ENCODE measurements at places on chromosomes 6 and 20. TPM values are rescaled to one million over a fixed set of nuclear protein-coding genes. Genes with fewer than 3 reads are reported as not detected.
A peak's percentile ranks its signal among the peaks of the same experiment; 100 is the strongest.

- H3K4me3 ChIP-seq: no peak overlapping the region
- no peaks in the 10 kb centered on the region for H3K36me3 ChIP-seq
- H3K4me1 ChIP-seq: no peaks in the 10 kb centered on the region
- no peak for DNase-seq
These were observed 44.1 kb upstream of the TSPYL1 start for GRCh38 chr6:116323863-116324262.

GRCh38 chr20:16917636-16918035, 169.5 kb downstream of the OTOR start:
- H3K36me3 ChIP-seq: no peaks in the 10 kb centered on the region
- H3K4me1 ChIP-seq: no peaks in the 10 kb centered on the region
- no peak overlapping the region for H3K27ac ChIP-seq
- no peak overlapping the region for H3K4me3 ChIP-seq
- no peak for DNase-seq

DNA sequence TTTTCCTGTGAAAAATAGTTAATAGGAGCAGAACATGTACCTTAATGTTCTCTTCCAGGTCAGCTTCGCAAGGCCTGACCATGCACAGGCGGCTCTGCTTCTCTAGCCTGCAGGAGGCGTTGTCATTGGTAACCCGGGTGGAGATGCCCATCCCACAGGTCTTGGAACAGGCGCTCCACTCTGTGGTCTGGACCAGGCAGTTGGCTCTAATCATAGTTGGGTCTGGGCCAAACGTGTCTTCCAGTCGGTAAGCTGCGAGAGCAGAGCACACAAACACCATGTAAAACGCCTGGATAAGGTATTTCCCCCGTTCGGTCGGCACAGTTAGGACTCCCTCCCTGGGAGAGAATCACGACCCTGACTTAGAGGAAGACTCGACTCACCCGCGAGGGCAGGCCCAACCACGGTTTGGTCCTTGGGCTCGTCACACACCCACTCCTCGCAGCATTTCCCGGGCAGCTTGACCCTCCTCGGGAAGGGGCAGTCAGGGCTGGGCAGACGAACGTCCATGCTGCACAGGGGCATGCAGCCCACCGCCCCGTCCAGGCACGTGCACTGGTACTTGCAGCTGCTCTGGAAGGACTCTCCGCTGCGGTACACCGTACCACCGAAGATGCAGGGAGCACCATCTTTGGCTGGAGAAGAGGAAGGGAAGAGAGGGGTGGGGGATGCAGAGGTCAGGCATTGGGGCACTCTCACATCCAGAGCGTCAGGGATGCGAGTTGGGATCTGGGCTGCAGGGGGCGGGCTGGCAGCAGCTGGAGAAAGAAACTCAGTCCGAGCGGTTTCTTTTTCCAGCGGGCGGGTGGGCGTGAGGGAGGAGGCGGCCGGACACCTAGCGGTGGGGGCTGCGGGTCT, 1.0 kb downstream of the CCN2 start:
- H3K27ac ChIP-seq: no peak overlapping the region
- DNase-seq: peak; percentile 76

GRCh38 chr6:38495922-38496635, 143.7 kb downstream of the BTBD9 start:
- no peaks in the 10 kb centered on the region for H3K27me3 ChIP-seq
- DNase-seq: no peak
- H3K4me3 ChIP-seq: no peak overlapping the region
- no peaks in the 10 kb centered on the region for H3K4me1 ChIP-seq

DNA sequence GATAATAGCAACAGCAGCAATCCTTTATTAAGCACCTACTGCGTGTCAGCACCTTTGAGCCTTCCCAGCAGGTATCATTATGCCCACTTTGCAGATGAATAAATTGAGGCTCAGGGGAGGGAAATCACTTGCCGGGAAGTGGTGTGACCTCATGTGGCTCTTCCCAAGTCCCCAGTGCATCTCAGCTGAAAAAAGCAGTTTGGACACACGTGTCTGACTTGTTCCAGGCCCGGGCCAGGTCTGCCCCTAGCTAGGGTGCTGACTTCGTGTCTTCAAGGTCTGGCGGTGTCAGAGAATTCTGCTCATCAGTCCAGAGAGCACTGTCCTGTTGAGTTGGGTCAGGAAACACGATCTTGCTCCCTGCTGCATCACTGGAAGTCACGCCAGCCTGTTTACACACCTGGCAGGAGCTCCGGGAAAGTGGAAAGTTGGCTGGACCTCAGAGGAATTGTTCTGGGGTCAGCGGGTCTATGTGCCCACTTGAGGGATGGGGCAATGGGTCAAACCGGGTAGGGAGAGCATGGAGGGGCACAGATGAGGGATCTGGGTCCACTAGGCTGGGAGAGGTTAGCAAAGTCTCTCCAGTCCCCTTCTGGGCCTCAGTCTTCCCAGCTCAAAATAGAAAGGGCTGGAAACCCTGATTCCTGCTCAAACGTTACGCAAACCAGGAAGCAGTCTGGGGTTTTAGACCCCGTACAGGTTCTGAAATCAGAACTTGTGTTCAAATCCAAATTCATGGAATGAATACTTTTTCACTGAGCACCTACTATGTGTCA, 10.5 kb downstream of the SLC13A3 start:
- H3K36me3 ChIP-seq: no peaks in the 10 kb centered on the region
- H3K27me3 ChIP-seq: no peaks in the 10 kb centered on the region
- DNase-seq: no peak
- H3K4me3 ChIP-seq: no peak overlapping the region
- peaks cover 5% of the 10 kb centered on the region for H3K4me1 ChIP-seq

DNA sequence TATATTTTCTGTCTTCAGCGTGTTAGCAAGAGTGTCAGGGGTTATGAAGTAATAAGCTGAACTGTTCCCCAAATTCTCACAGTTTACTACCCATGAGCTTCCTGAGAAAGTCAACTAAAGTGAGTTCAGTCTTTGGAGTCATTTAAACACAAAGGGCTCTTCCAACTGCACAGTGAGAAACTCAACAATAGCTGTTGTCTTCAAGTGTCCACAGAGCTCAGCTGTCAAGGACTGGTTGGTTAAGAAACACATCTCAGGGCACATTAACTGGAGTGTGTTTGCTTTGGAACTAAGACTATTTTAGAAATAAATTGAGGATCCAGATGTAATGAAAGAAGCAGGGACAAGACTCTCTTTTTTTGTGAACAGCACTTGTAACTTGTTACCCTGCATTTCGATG, 241.4 kb upstream of the SOX4 start:
- H3K4me1 ChIP-seq: peaks cover 10% of the 10 kb centered on the region
- no peaks in the 10 kb centered on the region for H3K36me3 ChIP-seq
- DNase-seq: no peak
- H3K27me3 ChIP-seq: no peaks in the 10 kb centered on the region
- no peak overlapping the region for H3K4me3 ChIP-seq

GRCh38 chr6:131419702-131420101, 153.3 kb upstream of the ARG1 start:
- H3K27ac ChIP-seq: no peak overlapping the region
- no peak for DNase-seq
- H3K27me3 ChIP-seq: no peaks in the 10 kb centered on the region
- H3K4me1 ChIP-seq: peaks cover 11% of the 10 kb centered on the region

DNA sequence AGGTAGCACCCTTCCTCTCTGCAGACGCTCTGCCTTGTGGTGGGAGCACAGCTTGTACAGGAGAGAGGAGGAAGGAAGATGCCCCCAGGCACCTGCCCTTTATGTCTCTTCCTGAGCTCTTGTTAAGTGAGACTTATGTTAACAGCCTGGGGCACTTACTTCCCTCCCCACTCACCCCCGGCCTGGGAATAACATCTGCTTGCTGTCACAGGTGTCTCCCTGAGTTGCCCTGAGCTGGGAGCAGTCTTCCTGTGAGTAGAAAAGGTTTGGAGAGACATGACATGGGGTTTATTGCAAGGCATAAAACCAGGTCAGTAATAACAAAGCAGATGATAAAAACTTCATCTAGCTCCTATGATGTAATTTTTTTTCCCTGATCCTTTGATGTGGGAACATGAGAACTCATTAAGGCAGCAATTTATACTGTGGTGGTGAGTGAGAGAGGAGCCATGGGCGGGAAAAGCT, 1.9 kb downstream of the SSTR4 start:
- H3K4me3 ChIP-seq: no peak overlapping the region
- DNase-seq: peak; percentile 58
- peak overlapping the region; percentile 48 for H3K27ac ChIP-seq
- H3K27me3 ChIP-seq: no peaks in the 10 kb centered on the region

The PRRC2A gene
- total RNA-seq: 222 TPM

The ADGRF5 gene
- not detected for total RNA-seq

The RAB32 gene
- 9.0 TPM for total RNA-seq

The POLR3F gene
- 15.7 TPM for total RNA-seq
